Osteocyte (in vitro differentiated cells): ENCODE measurements at places on chromosomes 2 and 18.
A peak's percentile ranks its signal among the peaks of the same experiment; 100 is the strongest.

DNA sequence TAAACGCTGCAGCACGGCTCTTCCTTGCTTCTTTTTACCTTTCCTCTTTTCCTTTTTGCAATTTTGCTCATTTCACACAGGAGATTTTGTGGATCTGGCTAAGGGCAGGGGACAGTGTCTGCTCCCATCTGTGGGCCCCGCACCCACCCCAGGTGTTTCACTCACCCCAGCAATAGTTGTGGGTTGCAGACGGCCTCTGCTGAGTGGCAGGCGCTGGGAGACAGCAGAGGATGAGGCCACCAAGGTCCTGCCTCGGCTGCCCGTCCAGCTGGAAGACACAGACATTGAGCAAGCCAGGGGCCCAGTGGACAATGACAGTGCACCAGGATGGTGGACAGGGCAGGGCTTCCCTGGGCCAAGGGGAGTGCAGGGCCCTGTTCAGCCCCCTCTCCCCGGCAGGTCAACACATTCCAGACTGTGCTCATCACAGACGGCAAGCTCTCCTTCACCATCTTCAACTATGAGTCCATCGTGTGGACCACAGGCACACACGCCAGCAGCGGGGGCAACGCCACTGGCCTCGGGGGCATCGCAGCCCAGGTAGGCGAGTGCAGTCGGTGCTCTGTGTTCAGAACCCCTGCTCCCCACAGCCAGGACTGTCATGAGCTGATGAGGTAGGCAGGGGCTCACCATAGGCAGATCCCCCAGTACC is 35.0 kb downstream of the SNED1 start:
- DNase-seq, result peak; percentile 75

DNA sequence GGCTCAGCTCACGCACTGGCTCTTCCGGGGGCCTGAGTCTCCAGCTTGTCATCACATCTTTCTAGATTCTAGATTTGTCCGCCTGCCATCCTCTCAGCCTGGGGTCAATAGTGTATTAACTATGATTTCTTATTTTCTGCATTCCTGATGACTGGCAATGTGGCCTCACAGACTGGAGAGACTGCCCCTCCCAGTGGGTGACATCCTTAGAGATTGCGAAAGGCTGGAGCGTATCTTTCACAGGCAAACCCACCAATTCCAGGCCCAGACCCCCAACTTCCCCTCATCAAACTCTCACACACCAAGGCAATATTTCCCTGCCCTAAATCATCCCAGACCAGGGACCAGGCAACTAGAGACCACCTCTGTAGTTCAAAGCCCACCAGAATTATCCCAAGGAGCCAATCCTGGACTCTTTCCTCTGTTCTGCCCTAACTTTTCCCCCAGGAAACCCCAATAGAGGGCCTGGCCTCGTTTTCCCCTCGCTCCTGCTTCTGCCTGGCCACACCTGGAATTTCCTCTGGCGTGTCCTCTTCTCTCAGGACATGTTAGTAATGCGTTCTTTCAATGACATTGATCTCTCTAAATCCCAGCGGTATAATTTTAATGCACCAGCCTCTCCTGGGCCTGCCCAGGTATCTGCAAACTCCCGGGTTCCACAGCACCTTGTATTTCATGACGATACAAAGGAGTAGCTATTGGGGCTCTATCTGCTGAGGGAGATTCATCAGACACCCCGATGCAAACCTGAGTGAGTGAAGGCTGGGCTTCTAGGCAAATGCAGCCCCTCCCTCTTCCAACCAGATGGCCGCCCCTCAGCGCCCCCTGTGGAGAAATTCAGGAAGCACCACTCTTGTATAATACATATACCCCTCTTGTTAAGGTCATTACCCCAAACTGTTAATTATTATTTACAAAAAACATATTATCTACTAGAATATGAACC is 2.4 kb upstream of the KCNF1 start:
- DNase-seq, result no peak

GRCh38 chr2:8241317-8241716 is 440.5 kb upstream of the ID2 start:
- peak; percentile 71 for DNase-seq

DNA sequence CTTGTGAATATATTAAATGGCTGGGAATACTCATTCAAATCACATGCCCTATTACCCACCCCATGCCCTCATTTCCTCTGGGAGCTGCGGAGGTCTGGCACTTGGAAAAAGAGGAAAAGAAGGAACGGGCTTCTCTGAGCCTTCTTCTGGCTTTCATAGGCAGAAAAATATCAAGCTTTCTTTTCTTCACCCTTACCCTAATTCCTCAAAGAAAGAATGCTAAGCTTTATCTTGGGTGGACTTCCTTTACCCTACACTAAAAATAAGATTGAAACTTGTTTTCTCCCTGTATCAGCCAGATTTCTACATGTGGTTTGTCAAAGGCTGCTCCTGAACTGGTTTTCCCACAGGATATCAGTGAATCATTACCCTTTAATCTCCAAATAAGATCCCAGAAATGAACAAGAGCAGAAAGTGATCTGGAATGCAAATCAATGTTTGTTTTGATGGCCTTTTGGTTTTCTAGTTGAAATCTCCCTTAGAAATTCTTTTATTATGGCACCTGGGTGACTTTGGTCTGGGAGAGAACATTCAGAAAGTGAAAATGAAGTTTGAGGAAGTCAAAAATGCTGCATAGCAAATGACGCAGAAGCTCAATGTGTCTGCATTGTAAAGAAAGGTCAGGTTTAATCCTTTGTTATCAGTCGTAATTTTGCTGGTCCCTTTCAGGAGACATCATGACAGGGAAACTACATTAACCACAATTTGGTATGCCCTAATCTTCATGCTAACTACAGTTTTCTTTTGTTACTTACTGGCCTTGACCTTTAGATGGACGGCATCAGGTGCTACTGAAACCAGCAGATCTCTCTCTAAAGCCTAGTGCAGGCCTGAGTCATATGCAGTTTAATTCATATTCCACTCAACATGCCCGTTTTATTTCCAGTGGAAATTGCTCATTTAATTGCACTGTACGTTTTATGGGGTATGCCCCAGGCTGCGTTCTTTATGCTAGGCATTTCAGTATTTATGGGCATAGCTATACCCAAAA is 46.6 kb upstream of the HNRNPA3 start:
- no peak for DNase-seq

DNA sequence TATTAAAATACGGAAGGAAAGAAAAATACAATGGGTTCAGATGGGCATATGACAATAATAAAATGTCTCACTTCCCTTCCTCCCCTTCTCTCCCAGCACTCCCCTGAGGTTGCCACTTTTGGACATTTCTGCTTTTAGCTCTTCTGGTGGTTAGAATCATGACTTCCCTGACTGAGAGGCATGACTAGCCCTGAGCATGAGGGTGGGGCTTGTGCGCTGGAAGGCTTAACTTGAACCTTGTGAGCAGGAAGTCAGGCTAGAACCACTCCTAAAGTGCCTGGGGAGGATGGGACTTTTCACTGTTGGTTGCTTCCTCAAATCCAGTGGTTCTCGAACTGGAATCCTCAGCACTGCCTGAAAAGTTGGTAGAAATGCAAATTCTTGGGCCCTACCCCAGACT is 19.7 kb upstream of the ARHGAP25 start:
- no peak for DNase-seq

GRCh38 chr18:30415903-30416302 is 626.6 kb downstream of the DSC3 start:
- DNase-seq, result no peak

DNA sequence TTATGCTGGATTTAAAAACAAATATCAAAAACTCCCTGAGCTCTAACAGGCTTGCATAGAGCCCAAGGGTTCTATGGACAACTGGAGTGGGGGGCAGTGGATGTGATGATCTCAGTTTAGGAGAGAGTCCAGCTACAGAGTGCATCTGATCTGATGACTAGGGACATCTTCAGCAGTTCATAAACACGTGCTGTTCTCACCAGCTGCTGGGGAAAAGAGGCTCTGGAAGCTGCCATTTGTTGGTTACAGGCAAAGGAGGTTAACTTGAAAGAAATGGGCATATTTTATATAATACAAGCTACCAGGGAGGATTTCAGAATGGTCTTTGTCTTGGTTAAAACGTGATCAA is 36.0 kb upstream of the ZNF396 start:
- DNase-seq, result no peak

DNA sequence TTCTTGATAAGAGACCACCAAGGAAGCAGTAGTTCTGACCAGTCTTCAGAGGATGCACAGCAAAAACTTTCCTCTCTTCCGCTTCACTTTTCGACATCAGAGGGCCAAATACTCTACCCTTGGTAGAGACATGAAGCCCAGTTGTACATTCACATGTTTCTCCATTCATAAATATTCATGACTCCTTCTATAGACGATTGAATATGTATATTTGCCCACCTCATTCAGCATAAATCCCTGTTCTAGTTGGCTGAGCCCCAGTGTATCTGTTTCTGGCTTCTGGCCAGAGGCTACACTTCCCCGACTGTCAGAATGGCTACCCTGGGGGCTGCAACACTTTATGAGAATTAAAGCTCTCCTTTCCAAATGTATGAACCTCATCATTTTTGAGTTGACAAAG is 258.5 kb downstream of the ASXL3 start:
- DNase-seq, result no peak

GRCh38 chr18:8937160-8938094 is 165.1 kb upstream of the NDUFV2 start:
- no peak for DNase-seq

DNA sequence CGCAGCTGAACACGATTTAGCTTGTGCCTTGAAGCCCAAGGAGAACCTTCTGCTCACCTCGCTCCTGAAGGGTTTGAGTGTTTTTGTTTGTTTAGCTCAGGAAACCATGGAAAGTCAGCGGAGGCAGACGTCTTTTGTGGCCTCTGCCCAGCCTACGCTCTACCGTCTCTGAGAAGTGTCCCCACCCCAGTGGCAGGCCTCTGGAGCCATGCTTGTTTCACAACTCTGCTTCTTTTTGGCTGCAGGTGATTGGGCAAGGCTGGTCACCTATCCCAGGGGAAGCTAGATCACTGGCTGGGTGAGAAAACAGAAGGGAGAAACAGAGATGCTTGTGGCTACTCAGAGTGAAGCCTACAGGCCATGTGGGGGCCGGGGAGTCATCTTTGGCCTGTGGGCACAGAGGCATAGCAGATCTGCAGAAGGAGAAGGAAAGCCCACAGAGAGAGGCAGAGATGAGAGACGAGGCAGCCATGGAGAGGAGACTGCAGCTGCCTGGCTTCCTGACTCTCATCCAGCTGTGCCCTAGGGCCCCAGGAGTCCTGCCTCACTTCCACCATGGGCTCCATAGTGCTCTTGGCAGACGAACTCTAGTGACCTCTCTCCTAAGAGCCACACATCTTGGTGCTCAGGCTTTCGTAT is 50.1 kb downstream of the CIB4 start:
- DNase-seq, result peak; percentile 65

GRCh38 chr2:224196810-224197209 is 157.7 kb upstream of the SERPINE2 start:
- no peak for DNase-seq

DNA sequence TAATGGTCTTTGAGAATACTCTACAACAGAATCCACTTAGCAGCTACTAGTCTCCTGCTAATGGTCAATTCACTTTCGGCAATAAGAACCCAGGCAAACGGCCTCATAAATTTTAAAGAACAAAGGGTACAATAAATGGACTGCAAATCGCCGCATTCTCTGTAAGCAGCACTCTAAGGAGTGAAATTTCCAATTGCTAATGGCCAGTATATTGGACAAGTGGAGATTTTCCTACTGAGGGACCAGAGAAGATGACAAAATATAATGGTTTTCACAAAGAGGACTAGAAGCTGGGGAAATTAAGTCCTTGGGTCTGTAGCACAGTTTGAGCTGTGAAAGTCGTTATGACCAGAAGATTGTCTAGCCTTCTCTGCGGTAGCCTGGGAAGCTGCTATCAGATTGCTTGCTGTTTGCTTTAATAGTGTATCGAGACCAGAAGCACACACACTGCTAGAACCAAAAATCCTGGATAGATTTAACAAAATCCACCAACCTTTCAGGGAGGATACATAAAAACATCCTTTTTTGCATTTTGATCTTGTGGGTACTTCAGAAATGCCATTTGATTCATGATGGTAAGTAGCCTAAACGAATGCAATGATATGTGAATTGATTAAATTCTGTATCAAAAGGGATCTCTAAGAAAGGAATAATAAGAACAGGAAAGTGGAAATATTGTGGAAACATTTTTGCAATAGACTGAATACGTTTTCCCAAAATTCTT is 53.6 kb upstream of the ATP8B1 start:
- no peak for DNase-seq

DNA sequence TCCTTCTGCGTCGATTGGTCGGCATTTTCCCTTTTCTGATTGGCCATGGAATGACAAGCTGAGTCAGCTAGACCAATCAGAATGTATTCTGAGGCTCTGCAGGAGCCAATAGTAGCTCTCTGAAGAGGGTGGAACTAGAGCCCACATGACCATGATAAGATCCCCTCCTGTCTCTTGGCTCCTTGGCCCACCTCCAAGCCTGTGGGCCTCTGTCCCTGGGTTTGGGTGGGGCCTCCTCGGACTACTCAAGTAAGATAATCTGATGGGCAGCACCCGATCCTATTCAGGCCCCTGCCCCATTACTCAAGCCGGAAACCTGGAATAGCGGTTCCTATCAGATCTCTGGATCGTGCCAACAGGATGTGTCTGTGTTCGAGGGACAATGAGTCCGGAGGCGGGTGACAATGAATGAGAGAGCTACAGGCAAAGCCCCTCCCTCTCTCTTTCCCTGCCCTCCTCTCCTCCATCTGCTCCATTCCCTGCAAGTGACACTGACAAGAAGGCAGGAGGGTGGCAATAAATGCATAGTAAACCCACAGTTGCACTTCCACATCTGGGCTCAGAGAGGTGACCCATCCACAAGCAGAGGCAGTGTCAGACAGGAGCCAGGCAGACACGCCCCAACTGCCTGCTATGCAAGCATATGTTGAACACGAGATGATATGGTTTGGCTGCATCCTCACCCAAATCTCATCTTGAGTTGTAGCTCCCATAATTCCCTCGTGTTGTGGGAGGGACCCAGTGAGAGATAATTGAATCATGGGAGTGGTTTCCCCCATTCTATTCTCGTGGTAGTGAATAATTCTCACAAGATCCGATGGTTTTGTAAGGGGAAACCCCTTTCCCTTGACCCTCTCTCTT is 114.7 kb downstream of the TNS1 start:
- no peak for DNase-seq

- no peak for DNase-seq
These were observed 211.9 kb downstream of the BABAM2 start for GRCh38 chr2:28102455-28102874.

DNA sequence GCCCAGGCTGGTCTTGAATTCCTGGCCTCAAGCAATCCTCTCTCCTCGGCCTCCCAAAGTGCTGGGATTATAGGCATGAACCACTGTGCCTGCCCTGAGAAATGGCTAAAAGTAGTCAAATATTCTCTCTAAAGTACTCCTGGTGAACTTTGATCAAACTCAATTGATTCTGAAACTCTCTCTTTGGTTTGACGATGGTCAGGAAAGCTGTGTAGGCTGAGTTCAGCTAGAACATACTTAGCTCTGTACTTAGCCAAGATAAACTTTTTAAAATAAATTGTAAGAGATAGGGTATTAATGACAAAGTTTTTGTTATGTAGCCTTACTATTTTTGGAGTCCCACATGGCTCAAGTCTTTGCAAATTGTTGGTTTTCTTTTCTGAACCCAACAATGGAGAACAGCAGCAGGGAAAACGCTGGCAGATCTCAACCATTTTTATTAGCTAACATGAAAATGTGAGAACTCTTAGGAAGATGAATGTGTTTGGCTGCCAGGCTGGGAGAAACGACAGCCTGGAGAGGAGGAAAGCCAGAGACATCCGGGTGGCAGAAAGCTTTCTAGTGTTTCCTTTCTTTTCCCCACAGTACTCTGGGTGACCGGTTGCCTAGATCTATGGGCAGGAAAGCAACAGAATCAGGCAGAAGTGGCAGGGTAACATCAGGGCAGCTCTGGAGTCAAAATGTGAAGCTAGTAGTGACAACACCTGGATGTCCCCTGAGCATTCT is 193.0 kb upstream of the LHCGR start:
- DNase-seq, result no peak
